Mesothelial cell of epicardium (in vitro differentiated cells): ENCODE measurements at places on chromosomes 2 and 18.

GRCh38 chr2:47259829-47260228, 104.7 kb upstream of the STPG4 start:
- H3K27ac ChIP-seq, result no peak overlapping the region
- peaks cover 4% of the 10 kb centered on the region for H3K4me1 ChIP-seq
- no peak overlapping the region for H3K4me3 ChIP-seq

DNA sequence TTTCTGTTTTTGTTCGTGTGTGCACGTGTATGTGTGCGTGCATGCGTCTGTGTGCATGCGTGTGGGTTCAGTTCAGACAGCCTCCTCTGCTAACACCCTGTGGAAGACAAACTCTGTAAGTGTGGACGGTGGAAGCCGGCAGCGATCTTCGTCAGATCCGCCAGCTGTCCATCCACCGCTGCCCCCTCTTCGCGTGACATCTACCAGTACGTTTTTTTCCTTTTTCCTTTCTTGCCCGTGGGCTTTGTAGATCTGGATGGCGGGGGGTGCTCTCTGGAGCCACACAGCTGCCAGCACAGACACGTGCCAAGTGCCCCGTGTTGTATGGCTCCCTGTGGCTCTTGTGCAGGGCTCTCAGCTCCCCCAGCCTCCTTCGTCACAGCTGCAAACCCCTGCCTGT, 32.3 kb downstream of the ITGB1BP1 start:
- peaks cover 34% of the 10 kb centered on the region for H3K36me3 ChIP-seq
- no peak for DNase-seq
- H3K27me3 ChIP-seq, result no peaks in the 10 kb centered on the region
- H3K4me3 ChIP-seq, result no peak overlapping the region
- peaks cover 7% of the 10 kb centered on the region for H3K4me1 ChIP-seq

- peaks cover 27% of the 10 kb centered on the region for H3K36me3 ChIP-seq
- H3K4me1 ChIP-seq, result peaks cover 3% of the 10 kb centered on the region
- DNase-seq, result no peak
- H3K27ac ChIP-seq, result no peak overlapping the region
These were observed 7.4 kb downstream of the MRPL30 start for GRCh38 chr2:99188357-99188756.

GRCh38 chr2:37156071-37156856, 516 bp downstream of the EIF2AK2 start:
- peaks cover 32% of the 10 kb centered on the region for H3K36me3 ChIP-seq
- H3K4me1 ChIP-seq, result peaks cover 28% of the 10 kb centered on the region
- peak; percentile 76 for DNase-seq
- H3K4me3 ChIP-seq, result peak overlapping the region; percentile 81
- no peaks in the 10 kb centered on the region for H3K27me3 ChIP-seq

DNA sequence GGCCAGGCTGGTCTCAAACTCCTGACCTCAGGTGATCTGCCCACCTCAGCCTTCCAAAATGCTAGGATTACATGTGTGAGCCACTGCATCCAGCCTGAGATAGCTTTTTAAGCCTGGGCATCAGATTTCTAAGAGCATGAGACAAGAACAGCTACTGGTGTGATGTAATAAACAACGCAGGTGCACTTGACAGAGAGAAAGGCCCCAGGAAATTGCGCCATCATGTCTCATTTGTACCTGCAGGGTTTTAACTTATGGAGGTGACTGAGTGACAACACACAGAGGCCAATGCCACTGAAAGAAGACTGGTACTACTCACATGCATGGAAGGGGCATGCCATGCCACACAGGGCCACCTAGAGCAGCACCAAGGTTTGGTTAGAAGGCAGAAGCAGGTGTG, 209.4 kb downstream of the SP3 start:
- DNase-seq, result no peak
- H3K27ac ChIP-seq, result no peak overlapping the region
- no peaks in the 10 kb centered on the region for H3K36me3 ChIP-seq
- no peak overlapping the region for H3K4me3 ChIP-seq
- H3K4me1 ChIP-seq, result peaks cover 18% of the 10 kb centered on the region
- H3K27me3 ChIP-seq, result no peaks in the 10 kb centered on the region

- no peak overlapping the region for H3K27ac ChIP-seq
- no peak overlapping the region for H3K4me3 ChIP-seq
- peaks cover 11% of the 10 kb centered on the region for H3K4me1 ChIP-seq
- DNase-seq, result no peak
These were observed 25.9 kb downstream of the RAMP1 start for GRCh38 chr2:237885111-237885930.

DNA sequence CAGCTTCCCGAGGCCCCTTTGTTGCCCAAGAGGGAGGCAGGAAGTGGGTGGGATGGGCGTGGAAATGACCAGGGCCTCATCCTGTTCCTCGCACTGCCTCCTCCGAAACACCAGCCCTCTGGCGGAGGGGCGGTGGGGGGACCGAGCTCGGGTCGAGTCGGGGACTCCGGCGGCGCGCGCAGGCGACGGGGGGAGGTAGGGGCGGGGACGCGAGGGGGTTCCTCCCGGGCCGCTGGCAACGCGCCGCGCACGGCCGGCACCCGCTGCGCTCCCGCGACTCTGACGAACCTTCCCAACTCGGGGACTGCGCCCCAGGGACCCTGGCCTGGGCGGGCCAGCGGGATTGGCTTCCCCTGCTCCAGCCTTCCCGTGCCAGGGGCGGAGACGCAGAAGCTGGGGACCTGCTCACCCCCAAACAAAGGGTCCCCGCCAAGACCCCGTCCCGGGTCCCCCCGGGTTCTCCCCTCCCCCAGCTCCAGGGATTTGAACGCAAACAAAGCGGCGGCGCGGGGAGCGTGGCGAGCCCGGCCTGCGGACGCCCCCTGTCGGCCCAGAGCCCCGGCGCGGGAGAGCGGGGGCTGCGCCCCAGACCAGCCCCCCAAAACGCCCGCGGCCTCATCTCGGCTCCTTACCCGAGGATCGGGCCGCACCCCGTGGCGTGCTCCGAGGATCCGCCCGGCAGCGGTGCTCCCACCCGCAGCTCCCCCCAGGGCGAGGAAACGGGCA, 1.2 kb downstream of the SEMA4C start:
- peaks cover 7% of the 10 kb centered on the region for H3K36me3 ChIP-seq
- H3K27me3 ChIP-seq, result no peaks in the 10 kb centered on the region
- peak; percentile 90 for DNase-seq
- H3K4me1 ChIP-seq, result peaks cover 42% of the 10 kb centered on the region
- peak overlapping the region; percentile 96 for H3K27ac ChIP-seq

DNA sequence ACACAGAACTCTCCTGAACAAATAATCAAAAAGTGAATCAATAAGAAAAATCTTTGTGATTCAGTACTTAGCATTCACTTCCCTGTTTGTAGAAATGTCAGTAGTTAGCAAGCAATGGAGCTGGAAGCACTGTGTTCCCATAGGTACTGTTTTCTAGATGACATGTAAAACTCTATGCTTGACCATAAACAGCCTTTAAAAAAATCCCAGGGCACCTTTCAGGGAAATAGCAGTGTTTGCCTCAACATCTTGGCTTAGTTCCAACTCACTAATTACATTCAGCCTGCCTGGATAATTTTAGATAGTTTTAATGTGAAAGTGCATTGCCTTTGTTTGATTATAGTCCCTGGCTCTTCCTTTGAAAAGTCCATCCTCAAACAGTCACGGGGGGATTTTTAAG, 721.8 kb downstream of the ERBB4 start:
- peaks cover 8% of the 10 kb centered on the region for H3K36me3 ChIP-seq
- DNase-seq, result no peak
- H3K4me1 ChIP-seq, result peaks cover 6% of the 10 kb centered on the region
- H3K27ac ChIP-seq, result no peak overlapping the region

- H3K36me3 ChIP-seq, result no peaks in the 10 kb centered on the region
- no peak for DNase-seq
- no peak overlapping the region for H3K27ac ChIP-seq
- H3K4me3 ChIP-seq, result no peak overlapping the region
- peaks cover 17% of the 10 kb centered on the region for H3K4me1 ChIP-seq
These were observed 41.4 kb upstream of the RBMS1 start for GRCh38 chr2:160534996-160535395.

DNA sequence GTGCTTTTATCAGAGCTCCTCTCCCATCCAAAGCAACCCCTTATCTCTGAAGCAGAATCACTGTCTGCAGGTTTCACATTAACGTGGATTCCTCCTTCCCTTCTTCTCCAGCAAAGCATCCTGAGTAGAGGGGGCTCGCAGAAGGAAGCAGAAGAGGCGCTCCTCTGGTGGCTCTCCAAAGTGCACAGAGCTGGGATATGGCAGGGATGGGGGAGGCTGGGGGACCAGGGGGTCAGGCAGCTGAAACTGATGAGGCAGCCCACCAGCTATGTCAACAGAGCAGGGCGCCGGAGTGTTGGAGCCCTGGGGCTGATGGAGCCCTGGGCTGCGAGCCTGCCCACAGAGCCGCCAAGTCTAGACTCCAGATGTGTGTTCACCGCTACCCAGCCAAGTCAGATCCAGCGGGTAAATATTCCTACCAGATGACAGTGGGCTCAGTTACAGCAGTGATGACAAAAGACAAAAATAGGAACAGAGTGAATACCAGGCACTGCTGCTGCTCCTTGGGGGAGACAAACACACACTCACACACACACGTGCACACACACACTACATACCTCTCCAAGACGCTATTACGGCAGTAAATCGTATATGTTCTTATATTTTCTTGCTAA, 678.3 kb upstream of the ID2 start:
- H3K4me3 ChIP-seq, result no peak overlapping the region
- DNase-seq, result no peak
- no peaks in the 10 kb centered on the region for H3K27me3 ChIP-seq
- H3K27ac ChIP-seq, result peak overlapping the region; percentile 83
- H3K4me1 ChIP-seq, result peaks cover 33% of the 10 kb centered on the region

- no peak overlapping the region for H3K27ac ChIP-seq
- H3K4me1 ChIP-seq, result no peaks in the 10 kb centered on the region
- H3K27me3 ChIP-seq, result no peaks in the 10 kb centered on the region
- H3K4me3 ChIP-seq, result no peak overlapping the region
- no peak for DNase-seq
These were observed 481.0 kb upstream of the DSEL start for GRCh38 chr18:67997496-67997895.
